ENCODE measurements at places on chromosomes 7 and 10. TPM values are rescaled to one million over a fixed set of nuclear protein-coding genes. Genes with fewer than 3 reads are reported as not detected.

The RNF32 gene
- not detected for total RNA-seq

The ANKRD30A gene
- total RNA-seq = not detected

The LDB3 gene
- total RNA-seq = 1,542 TPM

The PTPN20 gene
- total RNA-seq = 13.0 TPM

The TCERG1L gene
- total RNA-seq = not detected

The GRID2IP gene
- total RNA-seq = not detected

The TMEM236 gene
- 0.66 TPM for total RNA-seq

The KCP gene
- 0.19 TPM for total RNA-seq

The POLR1F gene
- 8.5 TPM for total RNA-seq

The SRI gene
- 76.1 TPM for total RNA-seq

The OR2A12 gene
- not detected for total RNA-seq

The CLRN3 gene
- not detected for total RNA-seq

The ZMIZ1 gene
- 55.9 TPM for total RNA-seq

The CALML3 gene
- not detected for total RNA-seq

The FKBP14 gene
- 12.0 TPM for total RNA-seq

The AOAH gene
- total RNA-seq = 1.9 TPM

The NEURL1 gene
- 0.14 TPM for total RNA-seq

- DNase-seq = no peak
Measured at GRCh38 chr7:36673703-36674102, 50.6 kb downstream of the AOAH start.

DNA sequence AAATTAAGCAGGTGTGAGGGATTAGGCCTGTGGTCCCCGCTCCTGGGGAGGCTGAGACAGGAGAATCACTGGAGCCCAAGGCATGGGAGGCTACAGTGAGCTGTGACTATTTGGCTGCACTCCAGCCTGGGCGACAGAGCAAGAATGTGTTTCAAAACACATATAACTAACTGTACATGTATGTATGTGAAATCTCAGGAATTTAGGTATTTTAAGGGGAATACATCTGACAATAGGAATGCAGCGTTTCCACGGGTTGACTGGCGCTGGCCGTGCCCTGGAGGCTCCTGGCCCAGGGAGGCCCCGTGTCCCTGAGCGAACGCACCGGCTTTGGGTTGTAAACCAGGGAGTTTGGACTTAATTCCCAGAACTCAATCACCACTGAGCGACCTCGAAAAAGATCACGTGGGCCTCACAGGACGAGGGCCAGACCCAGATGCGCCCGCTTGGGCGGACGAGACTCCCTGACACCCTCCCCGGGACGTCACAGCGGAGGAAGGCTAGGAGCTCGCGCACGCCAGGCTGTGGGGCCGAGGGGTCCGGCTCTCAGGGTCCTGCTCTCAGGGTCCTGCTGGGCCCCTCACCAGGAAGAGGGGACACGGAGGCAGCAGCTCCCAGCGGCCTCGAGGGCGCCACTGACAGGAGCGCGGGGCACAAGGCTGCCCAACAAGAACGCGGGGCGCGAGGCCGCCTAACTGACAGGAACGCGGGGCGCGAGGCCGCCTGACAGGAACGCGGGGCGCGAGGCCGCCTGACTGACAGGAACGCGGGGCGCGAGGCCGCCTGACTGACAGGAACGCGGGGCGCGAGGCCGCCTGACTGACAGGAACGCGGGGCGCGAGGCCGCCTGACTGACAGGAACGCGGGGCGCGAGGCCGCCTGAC, 18.4 kb downstream of the PTPRN2 start:
- DNase-seq = no peak

- DNase-seq = no peak
Measured at GRCh38 chr10:48536156-48536500, 68.7 kb downstream of the ARHGAP22 start.

DNA sequence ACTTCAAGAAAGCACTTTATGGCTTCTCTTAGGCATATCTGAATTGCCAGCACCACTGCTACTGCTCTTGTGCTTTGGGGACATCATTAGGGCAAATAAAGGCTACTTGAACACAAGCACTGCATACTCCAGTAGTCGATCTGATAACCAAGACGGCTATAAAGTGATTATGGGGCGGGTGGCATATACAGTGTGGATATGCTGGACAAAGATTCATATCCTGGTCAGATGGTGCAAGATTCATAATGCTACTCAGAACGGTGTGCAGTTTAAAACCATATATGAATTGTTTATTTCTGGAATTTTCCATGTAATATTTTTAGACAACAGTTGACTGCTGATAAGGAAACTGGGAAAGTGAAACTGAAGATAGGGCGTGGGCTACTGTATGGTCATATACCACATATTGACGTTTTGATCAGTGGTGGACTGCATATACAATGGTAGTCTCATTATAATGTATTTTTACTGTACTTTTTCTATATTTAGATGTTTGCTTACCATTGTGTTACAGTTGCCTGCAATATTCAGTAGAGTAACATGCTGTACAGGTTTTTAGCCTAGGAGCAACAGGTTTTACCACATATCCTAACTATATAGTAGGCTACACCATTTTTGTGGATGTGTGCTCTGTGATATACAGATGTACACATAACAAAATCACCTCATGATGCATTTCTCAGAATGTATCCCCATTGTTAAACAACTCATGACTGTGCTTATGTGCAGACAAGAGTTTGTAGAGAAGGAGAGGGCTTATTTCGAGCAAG, 15.2 kb downstream of the ANLN start:
- no peak for DNase-seq

GRCh38 chr7:81248420-81248819, 329.6 kb upstream of the SEMA3C start:
- DNase-seq = no peak

- no peak for DNase-seq
Measured at GRCh38 chr7:103148131-103148993, 537 bp downstream of the NAPEPLD start.

- DNase-seq = peak; percentile 68
Measured at GRCh38 chr7:122887198-122887597, 938 bp upstream of the CADPS2 start.

DNA sequence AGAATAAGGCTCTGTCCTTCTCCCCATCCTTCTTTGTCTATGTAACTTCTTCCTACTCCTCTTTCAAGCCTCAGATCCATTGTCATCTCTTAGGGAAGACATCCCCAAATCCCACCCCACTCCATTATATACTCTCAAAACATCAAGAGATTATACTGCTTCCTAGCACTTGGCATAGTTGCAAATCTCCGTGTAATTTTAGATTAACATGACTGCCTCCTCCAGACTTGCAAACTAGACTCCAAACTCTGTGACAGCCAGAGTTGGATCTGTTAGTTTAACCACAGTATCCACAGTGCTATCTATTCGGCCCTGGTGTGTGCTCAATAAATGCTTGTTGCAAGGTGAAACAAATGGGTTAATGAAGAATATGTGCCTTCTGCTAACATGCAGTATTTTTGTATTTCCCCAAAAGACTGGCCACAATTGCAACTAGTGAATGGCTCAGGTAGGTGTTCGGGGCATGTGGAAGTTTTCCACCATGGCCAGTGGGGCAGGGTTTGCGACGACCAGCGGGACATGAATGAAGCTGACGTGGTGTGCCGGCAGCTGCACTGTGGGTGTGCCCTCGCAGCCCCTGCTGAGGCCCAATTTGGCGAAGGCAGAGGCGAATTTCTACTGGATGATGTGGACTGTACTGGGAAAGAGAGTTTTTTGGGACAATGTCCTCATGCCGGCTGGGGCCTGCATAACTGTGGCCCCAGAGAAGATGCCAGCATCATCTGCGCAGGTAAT, 34.5 kb upstream of the C10orf120 start:
- DNase-seq = no peak

DNA sequence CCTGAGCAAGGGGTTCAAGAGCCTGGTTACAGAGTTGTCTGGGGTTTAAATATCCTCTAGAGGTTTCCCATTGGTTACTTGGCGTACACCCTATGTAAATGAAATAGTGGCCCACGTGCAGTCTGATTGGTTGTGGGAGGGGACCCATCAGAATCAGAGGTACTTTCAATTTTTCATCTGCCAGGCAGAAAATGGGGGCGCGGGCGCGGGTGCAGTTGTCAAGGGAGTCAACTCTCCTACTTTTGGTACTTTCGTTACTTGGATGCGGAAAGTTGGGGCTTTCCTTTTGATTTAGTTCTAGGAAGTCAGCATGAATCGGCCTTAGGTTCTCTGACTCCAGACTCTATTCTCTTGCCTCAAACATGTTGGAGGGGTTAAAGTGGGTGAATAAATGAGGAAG, 83.2 kb downstream of the DNAJB9 start:
- DNase-seq = no peak

- DNase-seq = no peak
Measured at GRCh38 chr7:25391961-25392587, 163.8 kb upstream of the NPVF start.

DNA sequence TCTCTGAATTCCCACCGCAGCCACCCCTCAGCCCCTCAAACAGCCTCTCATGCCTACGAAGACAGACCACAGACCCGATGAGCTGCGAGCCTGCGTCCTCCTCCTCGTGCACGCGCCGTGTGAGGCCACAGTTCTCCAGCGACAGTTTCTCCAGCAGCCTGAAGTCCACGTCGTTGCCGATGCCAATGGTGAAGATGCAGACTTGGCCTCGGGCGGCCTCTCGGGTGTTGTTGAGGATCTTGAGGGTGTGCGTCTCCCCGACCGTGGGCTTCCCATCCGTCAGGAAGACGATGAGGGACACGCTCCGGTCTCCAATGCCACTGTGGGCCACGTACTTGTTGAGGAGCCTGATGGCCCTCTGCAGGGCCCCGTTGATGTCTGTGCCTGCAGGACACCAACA, 87.1 kb downstream of the ITIH5 start:
- DNase-seq = no peak

GRCh38 chr7:93298671-93299070, 66.5 kb downstream of the VPS50 start:
- no peak for DNase-seq

- peak; percentile 17 for DNase-seq
Measured at GRCh38 chr7:112484671-112485167, 3.9 kb downstream of the LSMEM1 start.

DNA sequence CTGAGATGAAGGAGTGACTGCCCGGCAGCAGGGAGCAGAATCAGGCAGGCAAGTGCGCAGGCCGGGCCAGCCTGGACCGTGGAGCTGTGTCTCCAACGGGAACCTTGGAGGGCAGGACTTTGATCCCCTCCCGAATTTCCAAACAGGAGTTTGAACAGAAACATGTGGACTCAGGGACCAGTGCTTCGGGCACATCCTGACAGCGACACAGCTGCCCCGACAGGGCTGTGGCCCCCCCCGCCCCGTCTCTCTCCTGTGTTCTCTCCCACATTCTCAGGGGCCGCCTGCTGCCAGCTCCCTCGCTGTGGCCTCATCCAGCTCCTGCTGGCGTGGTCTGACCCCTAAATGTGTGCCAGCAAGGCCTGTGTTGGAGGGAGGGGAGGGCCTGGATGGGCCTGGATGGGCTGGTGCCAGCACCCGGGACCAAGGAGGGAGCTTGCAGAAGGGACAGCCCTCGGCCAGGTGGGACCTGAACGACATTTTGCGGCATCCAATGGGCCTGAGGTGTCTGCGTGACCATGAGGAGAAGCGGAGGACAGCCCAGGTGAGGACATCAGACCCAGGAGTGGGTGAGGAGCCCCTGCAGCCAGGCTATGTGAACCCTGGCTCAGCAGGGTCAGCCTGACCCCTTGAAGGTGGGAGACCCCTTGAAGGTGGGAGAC, 222.9 kb downstream of the DNAJB6 start:
- DNase-seq = no peak

- DNase-seq = no peak
Measured at GRCh38 chr10:115503546-115503945, 410.4 kb downstream of the ATRNL1 start.

- DNase-seq = no peak
Measured at GRCh38 chr7:132270517-132270916, 305.8 kb downstream of the PLXNA4 start.

- no peak for DNase-seq
Measured at GRCh38 chr10:88500656-88501055, 82.5 kb downstream of the RNLS start.

GRCh38 chr10:49407552-49408137, 11.8 kb upstream of the DRGX start:
- DNase-seq = peak; percentile 78

GRCh38 chr7:120163449-120163848, 109.5 kb upstream of the KCND2 start:
- no peak for DNase-seq

GRCh38 chr7:35019801-35020200, 17.5 kb downstream of the DPY19L1 start:
- DNase-seq = no peak

DNA sequence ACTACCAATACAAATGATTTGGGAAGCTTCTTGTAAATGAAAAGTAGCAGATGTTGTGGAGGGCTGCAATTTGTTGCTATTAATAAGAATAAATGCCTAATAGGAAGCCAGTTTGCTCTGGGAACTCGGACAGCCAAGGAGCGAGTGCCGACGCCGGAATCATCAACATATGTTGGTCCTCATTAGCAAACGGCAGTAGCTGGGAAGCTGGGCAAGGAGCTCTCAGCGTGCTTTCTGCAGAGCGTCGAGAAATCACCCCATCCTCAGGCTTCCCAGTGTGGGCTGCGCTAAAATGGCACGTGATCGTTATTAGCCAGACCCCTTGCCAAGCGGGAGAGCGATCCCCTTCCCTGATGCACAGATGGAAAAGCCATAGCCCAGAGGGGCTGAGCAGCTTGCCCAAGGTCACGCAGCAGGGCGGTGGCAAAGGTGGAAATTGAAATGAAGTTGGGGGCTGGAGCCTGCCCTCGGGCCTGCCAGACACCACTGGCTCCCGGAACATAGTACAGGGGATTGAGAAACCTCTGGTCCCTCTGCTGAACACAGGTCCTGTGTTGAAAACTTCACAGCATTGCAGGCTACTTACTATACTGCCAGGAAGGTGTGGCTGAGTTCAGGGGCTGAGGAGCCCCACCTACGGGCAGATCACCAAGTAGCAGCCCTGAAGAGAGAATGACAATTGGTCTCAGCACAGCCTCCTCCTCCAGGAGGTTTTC, 326.9 kb downstream of the PLXNA4 start:
- DNase-seq = no peak

GRCh38 chr7:147332988-147333387, 1216.4 kb downstream of the CNTNAP2 start:
- no peak for DNase-seq

GRCh38 chr7:92417913-92418312, 29.4 kb upstream of the GATAD1 start:
- no peak for DNase-seq

GRCh38 chr10:11532306-11532705, 79.1 kb downstream of the USP6NL start:
- no peak for DNase-seq

DNA sequence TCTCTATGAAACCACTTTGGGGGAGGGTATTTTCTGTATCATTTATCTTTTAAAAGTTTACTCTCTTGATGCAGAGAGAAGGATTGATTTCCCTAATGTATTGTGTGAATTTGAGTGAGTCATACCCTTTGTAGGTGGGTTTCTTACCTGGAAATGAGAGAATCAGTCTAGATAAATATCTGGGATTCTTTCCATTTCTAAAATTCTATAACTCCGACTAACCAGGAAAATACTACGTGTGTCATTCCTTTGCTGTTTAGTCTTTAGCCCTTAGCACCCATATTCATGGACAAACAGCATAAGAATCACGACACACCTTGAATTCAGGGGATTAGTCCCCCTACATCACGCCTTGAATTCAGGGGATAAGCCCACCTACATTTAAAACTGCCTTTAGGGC, 139.1 kb downstream of the GATA3 start:
- DNase-seq = no peak

GRCh38 chr10:114491419-114491818, 87.1 kb upstream of the AFAP1L2 start:
- DNase-seq = peak; percentile 48

GRCh38 chr10:51260376-51260775, 186.1 kb downstream of the PRKG1 start:
- DNase-seq = no peak

- no peak for DNase-seq
Measured at GRCh38 chr10:119112056-119112455, 8.1 kb downstream of the DENND10 start.
